Activated CD8-positive, alpha-beta memory T cell treated with anti-CD3 and anti-CD28 coated beads for 24 hours (primary cell): ENCODE measurements at places on chromosomes 12 and 14.

DNA sequence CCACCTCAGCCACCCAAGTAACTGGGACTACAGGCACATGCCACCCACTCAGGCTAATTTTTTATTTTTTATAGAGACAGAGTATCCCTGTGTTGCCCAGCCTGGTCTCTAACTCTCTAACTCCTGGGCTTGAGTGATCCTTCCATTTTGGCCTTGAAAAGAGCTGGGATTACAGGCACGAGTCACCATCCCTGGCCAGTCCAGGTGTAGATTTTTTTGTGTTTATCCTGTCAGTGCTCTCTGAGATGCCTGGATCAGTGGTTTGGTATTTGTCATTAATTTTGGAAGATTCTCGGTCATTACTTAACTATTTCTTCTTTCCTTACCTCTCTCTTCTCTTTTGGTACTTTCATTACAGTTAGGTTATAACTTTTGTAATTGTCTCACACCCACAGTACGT lies 5.3 kb upstream of the HIF1A start:
- DNase-seq, result no peak

- DNase-seq, result no peak
Measured at GRCh38 chr12:45986641-45987339, 3.6 kb downstream of the SCAF11 start.

- no peak for DNase-seq
Measured at GRCh38 chr14:68160779-68161546, 341.4 kb downstream of the RAD51B start.

GRCh38 chr12:29744365-29744764 lies 39.4 kb downstream of the TMTC1 start:
- DNase-seq, result no peak

GRCh38 chr14:89219051-89219450 lies 198.0 kb downstream of the FOXN3 start:
- DNase-seq, result no peak

DNA sequence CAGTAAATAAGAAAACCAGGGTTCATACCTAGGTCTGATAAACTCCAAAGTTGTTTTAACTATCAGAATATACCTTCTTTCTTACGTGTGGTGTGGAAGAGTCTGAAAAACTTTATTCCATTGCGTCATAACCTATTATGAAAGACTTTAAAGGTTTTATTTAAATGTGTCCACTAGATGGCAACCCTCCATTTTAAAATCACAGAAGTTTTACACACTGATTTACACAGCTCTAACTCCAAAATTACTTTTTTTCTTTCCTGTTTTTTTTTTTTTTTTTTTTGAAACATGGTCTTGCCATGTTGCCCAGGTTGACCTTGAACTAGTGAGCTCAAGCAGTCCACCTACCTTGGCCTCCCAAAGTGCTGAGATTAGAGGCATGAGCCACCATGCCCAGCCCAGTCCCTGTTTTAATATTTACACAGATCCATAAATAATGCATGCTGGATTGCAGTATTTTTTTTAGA lies 17.3 kb upstream of the TMPRSS12 start:
- DNase-seq, result no peak

GRCh38 chr14:84581041-84581440 lies 948.9 kb upstream of the FLRT2 start:
- DNase-seq, result no peak

GRCh38 chr14:46887144-46887543 lies 235.6 kb upstream of the RPL10L start:
- DNase-seq, result no peak

- no peak for DNase-seq
Measured at GRCh38 chr12:7090222-7090998, 1.8 kb downstream of the C1R start.

DNA sequence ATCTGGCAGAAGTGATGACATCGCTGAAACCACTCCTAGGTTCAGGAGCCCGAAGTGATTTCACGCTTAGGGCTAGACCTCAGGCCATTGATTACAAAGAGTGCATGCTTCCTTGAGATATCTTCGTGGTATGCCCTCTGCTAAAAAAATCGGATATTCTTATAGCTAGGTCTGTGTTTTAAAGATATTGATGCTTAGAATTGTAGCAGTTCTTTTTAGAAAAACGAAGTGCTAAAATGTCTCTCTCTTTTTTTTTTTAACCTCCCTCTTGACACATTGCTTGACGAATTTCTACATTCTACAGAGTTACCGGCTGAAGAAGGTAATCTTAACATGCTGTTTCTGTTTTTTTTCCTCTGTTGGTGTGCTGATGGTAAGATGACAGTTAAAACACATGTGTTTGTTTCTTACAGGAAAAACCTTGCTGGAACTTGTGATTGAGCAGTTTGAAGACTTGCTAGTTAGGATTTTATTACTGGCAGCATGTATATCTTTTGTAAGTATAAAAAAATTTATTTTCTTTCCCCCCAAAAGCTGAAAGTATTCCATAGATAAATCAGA lies 1.3 kb downstream of the ATP2A2 start:
- DNase-seq, result no peak

GRCh38 chr14:91397965-91398591 lies 19.5 kb downstream of the CCDC88C start:
- DNase-seq, result no peak

GRCh38 chr14:58014778-58015177 lies 137.2 kb downstream of the ARMH4 start:
- no peak for DNase-seq

DNA sequence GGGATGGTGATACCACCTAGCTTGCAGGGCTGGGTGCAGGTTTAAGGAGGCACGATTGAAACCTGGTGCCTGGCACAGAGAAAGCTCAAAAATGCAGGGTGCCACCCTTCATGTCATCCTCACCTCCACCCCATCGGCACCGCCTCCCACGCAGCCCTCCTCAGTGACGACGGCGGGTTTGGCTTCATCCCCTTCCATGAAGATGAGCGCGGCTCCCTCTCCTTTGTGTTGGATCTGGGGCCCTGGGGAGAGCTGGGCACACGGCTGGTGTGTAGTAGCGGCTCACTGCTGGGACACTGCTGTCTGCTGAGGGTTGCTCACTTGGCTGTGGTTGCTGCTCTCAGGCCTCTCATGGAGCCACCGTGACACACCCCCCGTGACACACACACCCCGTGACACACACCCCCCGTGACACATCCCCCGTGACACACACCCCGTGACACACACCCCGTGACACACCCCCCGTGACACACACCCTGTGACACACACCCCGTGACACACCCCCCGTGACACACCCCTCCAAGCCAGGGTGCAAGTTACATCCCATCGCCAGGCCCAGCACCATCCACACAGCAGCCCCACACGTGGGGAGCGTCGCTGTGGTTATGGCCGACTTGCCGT lies 42.9 kb upstream of the FZD10 start:
- DNase-seq, result no peak

- DNase-seq, result no peak
Measured at GRCh38 chr12:70849265-70849960, 71.1 kb downstream of the PTPRR start.

- no peak for DNase-seq
Measured at GRCh38 chr12:26195641-26196420, 458 bp downstream of the SSPN start.

DNA sequence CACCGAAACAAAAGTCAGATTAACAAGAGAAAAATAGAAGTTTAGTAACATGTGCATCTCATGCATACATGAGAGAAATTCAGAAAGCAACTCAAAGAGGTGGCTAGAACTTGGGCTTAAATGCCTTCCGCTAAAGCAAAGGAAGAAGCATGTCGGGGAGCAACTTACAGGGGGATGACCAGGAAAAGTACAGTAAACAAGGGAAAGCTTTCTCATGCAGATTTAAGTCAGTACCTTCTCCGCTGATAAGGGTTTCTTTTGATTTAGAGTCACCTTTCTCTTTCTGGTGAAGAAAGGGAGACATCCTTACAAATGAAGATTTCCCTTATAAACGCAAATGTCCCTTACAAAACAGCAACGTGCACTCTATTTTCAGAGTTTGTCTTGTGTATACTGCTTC lies 6.0 kb upstream of the RNASE6 start:
- DNase-seq, result no peak

DNA sequence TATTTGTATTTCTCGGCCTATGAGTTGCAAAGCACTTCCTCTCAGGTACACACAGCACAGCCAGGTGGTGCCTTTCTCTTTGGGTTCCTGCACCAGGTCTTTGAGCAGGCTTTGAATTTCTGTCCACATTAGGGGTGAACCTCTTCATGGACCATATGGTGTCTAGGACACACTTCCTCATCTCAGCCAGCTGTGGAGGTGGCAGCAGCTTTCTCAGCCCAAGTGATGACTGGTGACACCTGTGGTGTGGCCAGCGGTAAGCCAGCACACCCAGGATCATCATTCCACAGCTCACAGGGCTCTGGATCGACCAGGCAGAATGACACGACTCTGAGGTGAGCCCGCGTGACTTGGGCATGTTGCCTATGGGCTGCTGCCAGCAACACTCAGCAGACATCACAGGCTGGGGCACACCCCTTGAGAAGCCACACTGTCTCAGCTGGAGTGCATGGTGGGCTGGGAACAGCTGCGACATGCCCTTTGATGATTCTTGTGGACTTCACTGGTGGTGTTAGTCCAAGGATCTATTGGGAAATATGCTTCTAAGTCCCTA lies 36.8 kb downstream of the SLC5A8 start:
- no peak for DNase-seq

- no peak for DNase-seq
Measured at GRCh38 chr12:67531051-67531450, 117.5 kb upstream of the DYRK2 start.

DNA sequence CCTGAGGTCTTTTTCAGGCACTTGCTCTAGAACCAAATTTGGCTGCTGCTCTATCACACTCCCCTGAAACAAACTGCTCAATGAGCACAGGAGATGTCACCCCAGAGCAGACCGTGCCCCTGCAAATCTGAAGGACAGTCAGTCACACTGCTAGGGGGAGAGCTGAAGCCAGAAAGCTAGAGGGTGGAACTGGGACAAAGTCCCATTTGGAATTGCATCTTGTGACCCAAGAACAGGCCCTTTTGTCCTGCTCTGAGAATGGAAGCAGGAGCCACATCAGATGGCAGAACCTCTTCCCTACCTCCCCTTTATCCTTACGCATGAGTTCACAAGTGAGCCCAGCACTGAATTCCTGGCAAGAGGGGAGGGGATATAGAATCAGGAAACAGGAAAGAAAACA lies 64.7 kb downstream of the MAP3K9 start:
- DNase-seq, result no peak

DNA sequence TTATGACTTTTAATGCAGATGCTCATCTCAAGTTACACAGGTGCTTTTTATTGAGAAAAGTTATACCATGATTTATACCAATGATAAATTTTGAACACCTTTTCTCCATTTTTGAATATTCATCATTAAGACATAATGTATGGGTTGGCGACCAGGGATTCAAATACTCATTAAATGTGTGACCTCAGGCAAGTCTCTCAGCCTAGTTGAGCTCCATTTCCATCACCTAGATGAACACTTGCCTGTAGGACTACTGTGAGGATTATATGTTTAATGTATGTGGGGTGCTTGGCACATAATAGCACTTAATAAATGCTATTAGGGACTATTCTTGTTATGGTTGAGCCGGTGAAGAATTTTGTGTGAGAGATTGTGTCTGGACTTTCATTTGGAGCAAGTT lies 228.6 kb downstream of the CHST11 start:
- DNase-seq, result no peak

DNA sequence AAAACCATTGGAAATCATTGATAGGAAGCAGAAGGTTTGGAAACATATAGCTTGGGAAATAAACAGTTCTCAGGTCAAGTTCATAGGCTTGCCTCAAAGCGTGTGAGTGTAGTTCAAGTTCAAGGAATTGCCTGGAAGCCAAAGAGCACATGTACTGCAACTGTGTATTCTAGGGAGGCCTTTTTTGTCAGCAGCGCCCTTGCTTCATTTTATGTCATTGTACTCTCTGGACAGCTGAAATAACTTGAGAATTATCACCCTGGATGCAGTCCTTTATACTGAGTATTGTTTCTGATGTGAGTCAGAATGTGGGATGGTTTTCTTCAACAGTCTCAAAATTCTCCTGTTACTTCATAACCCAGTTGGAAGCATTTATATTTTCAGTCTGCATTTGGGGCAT lies 16.0 kb upstream of the EVL start:
- DNase-seq, result no peak

GRCh38 chr14:36672095-36672494 lies 10.4 kb downstream of the PAX9 start:
- no peak for DNase-seq
